ENCODE measurements at places on chromosomes 2 and 18.

DNA sequence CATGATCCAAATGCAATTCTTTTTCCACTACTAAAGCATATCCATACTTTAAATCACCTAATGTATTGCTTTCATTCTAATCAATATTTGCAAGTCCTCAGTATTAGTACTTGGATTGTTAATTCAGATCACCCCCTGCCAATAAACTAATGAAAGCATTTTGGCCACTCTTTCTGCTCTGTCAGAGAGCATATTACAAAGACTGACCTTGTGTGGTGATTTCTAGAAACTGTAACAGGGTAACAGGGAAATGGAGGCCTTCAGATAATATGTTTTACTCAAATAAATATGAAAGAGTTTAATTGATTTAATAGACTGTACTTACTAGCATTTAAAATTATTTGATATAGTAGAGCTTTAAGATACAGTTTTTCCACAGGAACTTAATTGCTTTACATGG, 453.0 kb downstream of the KCNJ3 start:
- no peak for DNase-seq

- peak; percentile 46 for DNase-seq
Observed at GRCh38 chr2:217943446-217944321, 59.1 kb downstream of the TNS1 start.

DNA sequence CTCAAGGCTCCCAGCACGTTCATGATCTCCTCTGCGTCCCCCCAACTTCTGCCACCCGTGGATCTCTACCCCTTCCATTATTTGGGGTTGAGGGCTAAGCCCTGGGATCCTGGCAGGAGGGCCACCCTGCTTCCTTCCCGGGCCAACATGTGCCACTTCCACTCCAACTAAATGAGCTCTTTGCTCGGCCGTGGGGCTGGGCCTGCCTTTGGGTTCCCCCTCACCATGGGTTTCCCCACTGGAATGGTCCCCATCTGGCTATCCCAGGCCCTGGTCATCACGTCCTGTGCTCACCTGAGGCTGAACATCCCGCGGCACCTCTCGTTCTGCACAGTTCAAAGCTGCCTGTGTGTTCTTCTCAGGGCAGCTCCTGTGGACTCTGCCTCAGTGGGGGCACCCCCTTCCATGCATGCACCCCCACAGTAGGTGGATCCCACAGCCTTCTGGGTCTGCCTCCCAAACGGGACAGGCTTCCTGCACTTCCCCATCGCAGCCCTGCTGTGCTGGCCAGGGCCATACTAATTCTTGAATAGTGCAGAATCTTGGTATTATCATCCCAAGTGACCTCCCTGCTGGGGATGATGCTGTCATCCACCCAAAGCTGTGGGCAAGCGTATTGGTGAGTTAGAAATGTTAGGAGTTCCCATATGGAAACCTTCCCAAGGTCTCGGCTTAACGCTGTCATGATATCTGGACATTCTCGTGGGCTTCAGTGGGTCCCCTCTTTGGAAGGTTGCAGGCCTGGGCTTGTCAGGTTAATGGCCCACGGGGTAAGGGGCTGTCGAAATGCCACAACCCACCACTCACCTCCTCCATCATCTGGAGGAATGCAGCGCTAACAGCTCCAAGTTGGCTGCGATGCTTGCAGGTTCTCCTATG, 150.5 kb upstream of the TWIST2 start:
- DNase-seq, result no peak

GRCh38 chr2:216634370-216635148, 1.3 kb downstream of the IGFBP2 start:
- no peak for DNase-seq

GRCh38 chr18:37900326-37900725, 334.7 kb upstream of the CELF4 start:
- DNase-seq, result no peak

- DNase-seq, result peak; percentile 55
Observed at GRCh38 chr2:145682546-145683157, 1162.7 kb upstream of the ZEB2 start.

DNA sequence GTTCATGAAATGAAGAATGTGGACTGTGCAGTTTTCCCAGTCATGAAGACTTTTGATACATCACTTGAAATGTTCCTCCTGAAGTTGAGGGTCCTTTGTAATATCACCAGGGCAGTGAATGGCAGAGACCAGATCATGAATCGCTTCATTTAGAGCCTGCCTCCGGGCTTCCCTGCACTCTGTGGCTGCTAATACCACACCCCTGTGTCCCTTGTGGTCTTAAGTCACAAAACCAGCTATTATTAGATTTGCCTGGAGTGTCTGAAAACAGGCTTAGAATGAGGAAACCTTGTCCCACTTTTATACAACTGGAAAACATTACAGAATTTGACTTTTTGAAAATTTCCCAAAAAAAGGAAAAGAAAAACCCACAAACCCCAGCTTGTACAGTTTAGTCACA, 147.9 kb downstream of the MGAT5 start:
- peak; percentile 68 for DNase-seq

- DNase-seq, result peak; percentile 84
Observed at GRCh38 chr18:7177116-7177744, 53.7 kb upstream of the LRRC30 start.

DNA sequence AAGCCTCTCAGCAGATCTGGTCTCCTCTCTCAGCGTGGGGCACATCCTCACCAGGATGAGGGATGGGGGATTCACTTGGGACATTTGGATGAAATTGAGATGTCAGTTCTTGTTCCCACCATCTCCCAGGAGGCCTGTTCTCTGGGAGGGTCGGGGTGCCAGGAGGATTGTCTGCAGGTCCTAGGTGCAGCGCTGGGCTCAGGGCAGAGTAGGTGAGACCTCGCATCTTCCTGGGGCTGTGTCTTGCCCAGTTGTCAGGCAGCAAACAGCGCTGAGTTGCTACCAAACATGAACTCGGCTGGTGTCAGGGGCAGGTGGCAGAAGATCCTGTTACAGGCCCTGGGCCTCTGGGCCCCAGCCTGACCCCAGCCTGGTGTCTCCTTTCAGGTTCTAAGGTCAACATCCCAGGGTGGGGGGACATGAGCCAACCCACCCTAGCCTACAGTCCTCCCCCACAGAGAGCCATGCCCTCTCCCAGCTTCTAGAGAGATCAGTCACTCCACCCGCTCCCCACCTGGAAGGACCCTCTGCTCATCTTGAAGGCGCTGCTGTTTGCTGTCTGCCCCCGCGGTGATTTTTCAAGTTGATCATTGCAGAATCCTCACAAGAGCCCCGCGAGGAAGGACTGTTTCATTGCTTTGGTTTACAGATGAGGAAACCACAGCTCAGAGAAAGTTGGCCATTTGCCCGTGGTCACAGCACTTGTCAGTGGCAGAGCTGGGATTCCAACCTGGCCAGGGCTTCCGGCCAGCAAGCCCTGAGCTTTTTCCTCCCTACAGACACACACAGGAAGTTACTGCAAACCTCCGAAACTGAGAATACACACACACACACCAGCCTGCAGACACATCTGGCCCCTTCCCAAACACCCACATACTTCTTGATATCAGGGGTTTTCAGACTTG, 83.9 kb downstream of the STPG4 start:
- DNase-seq, result peak; percentile 95

DNA sequence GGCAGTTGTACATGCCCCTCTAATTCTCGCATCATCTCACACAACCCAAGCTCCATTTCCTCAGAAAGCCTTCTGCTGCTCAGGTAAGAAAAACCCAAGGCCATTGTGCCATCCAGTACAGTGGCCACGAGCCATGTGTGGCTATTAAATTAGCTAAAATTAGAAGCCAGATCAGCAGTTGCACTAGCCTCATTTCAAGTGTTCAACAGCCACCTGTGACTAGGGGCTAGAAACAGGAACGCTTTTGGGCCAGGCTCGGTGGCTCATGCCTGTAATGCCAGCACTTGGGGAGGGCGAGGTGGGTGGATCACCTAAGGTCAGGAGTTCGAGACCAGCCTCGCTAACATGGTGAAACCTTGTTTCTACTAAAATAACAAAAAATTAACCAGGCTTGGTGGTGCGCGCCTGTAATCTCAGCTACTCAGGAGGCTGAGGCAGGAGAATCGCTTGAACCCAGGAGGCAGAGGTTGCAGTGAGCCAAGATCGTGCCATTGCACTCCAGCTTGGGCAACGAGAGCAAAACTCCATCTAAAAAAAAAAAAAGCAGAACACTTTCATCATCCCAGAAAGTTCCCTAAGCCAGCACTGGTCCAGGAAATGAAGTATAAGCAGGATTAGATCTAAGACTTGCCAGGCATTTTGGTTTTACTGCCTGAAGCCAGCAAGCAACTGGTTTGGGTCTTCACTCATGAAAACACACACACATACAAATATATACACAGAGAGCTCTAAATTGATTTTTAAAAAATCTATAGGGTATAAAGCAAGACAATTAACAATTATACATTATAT, 35.7 kb downstream of the ATP8B1 start:
- no peak for DNase-seq

DNA sequence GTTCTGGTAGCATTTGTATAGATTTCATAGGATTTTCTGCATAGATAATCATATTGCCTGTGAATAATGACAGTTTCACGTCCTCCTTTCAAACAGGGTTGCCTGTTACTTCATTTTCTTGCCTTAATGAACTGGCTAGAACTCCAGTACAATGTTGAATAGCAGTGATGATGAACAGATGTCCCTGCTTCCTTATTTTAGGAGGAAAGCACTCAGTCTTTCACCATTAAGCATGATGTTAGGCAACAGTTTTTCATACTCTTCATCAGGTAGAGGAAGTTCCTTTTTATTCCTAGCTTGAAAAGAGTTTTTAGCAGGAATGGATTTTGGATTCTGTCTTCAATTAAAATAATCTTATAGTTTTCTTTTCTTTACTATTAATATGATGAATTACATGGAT, 39.7 kb downstream of the C2orf76 start:
- DNase-seq, result no peak

GRCh38 chr2:60839126-60839813, 42.1 kb upstream of the REL start:
- no peak for DNase-seq
